ENCODE measurements at places on chromosomes 12 and 14.
A peak's percentile ranks its signal among the peaks of the same experiment; 100 is the strongest.

DNA sequence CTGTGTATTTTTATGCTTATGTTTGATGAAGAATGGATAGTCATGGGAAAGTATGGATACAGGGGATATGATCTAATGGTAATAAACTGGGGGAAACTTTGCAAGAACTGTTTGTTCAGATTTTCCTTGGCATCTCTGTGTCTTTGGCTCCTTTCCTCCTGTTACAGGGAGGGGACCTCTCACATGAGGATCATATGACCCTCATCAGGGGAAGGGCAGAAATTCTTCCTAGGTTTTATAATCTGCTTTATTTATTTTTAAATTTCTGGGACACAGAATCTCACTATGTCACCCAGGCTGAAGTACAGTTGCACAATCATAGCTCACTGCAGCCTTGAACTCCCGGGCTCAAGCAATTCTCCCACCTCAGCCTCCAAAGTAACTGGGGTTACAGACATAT, 526.5 kb downstream of the CCER1 start:
- DNase-seq, result no peak

DNA sequence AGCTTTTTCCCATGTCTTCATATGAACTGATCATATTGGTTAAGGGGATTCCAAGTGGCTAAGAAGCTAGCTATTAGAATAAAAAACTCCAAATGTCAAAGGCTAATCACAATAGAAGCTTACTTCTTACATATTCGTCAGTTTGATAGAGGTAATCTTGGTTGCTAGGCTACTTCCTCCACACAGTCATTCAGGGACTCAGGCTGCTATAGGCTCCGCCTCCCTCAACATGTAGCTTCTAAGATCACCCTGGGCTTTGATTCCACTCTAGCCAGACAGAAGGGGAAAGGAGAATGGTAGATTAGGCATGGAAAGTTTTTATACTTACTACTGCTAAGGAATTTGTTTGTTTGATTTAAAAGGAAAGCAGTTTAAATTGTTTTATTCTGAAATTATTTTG, 207.9 kb downstream of the EFCAB11 start:
- peak; percentile 35 for DNase-seq

DNA sequence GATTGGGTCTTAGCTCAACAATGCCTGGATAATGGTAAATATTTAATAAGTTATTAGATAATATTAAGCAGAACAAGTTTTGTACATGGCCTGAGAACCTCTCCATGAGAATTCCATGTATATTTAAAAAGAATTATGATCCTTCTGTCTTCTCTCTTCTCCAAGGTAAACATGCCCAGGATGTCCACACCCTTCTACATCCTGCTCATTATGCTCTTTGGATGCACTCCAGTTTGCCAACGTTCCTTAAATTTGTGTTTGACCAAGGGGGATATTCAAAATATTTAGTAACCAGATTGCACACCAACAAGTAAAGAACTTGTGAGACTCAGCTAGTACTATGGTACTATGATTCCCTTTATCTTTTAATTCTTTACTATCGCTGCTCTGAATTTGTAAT, 44.8 kb upstream of the ERGIC2 start:
- DNase-seq, result no peak

- no peak for DNase-seq
These were observed 60.3 kb downstream of the HSPB8 start for GRCh38 chr12:119239040-119239439.

GRCh38 chr12:11716794-11717518, 67.5 kb downstream of the ETV6 start:
- no peak for DNase-seq

DNA sequence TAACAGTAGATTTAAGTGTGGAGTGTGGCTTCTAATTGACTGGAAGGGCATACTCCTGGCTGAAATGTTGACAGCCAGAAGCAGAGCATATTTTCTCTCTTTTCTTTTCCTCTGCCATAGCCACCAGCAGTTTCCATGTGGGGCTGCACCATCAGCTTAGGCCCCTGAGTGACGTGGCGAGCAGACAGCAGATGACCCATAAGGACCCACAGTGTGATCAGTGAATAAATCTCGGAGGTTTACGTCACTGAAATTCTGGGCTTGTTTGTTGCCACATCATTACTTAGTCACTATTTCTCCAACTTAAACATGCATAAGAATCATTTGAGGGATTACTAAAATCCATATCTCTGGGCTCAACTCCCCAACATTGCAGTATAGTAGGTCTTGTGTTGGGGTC, 549.7 kb upstream of the TMEM132C start:
- DNase-seq, result no peak

GRCh38 chr14:38367922-38368321, 112.0 kb upstream of the CLEC14A start:
- no peak for DNase-seq

DNA sequence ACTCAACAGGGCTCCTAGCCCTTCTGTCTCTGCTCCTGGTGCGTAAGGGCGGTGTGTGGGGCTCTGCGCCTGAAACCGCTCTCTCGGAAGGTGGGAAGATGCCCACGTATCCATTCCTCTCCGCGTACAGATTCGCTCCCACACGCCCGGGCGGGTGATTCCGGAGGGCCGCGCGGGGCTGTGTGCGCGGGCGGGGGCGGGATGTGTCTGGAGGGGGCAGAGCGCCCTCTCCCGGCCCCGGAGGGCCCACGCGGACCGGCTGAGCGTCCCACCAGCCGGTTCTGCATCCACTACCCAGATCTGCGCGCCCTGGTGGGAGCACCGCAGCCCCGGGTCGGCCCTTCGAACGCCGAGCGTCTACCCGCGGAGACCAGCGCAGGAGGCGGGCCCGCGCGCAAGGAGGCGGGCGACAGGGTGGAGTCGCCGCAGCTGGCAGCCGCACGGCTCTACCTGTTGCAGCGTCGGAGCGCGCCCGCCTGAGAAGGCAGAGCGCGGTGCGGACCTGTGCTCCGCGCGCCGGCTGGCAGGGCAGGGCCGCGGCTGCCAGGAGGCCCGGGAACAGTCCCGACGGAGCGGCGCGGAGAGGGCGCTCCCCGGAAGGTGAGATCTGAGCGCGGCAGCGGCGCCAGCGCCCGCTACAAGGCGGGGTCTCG, 1.4 kb upstream of the KCNK13 start:
- peak; percentile 68 for DNase-seq
